DMS153 (cell line): ENCODE measurements at places on chromosomes 16 and 17.

DNA sequence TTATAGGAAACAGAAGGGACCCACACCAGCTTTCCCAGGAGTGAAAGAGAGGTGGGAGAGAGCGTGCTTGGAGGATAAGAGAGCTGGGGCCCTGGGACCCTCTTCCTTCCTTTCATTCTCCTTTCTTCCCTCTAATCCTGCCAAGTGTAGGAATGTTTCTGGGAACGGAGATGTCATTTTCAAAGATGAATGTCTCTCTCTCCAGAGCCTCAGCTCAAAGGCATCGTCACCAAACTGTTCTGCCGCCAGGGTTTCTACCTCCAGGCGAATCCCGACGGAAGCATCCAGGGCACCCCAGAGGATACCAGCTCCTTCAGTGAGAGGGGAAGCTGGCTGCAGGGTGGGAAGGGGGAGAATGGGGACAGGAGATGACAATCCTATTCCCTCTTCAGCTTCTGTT lies 2.0 kb downstream of the FGF11 start:
- DNase-seq = no peak

DNA sequence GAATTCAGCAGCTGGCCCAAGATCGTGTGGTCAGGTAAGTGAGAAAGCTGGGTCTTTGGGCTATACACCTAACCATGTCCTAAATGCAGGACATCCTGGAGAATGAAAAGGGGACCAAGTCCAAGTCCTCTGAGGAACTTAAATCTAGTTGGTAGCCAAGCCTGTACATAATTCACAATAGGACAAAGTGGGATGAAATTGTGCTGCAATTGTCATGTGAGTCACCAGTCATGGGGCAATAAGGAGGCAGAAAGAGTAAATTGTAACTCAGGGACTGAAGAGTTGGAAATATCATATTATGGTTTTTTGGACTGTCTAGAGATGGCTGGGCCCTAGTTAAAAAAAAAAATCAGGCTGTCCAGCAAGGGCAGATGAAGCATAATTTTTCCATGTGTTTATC lies 202.6 kb downstream of the CYLD start:
- DNase-seq = no peak

- DNase-seq = no peak
Measured at GRCh38 chr17:60514500-60514899, 11.5 kb downstream of the APPBP2 start.

DNA sequence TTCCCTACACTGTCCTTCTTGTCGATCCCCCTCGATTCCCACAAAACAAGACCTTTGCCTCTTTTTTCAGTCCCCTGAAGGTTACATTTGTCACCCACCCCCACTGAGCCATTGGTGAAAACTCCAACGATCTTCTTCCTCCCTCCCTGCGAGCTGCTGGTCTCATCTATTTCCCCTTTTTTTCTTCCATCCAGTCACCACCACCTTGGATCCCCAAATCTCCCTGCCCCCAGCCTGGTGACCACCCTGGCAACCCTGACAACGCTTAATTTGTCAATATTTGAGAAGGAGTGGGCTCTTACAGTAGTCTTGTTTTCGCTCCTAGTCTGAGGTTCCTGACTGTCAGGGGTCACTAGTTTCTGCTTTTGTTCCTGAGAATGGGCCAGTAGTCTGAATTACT lies 62.9 kb downstream of the SMPD3 start:
- no peak for DNase-seq

DNA sequence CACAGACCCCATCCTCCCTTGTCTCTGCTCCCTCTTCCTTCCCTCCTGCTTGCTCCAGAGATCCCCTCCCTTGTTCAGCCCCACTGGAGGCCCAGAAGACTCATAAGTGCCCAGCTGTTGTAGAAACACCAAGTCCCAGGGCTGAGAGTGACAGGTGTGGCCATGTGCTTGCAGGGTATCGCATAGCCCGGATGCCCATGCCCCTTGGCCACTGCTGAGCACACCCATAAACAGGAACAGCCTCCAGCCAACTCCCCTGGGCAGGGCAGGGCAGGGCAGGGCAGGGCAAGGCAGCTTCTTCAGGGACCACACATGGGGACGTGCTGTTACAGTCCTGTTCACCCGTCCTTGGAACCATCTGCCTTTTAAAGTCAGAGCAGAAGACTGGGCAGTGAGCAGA lies 2.0 kb downstream of the CACNG1 start:
- no peak for DNase-seq
